ENCODE measurements at places on chromosomes 1 and 21. TPM values are rescaled to one million over a fixed set of nuclear protein-coding genes. Genes with fewer than 3 reads are reported as not detected.

Gene CCDC181
- 1.4 TPM for total RNA-seq

DNA sequence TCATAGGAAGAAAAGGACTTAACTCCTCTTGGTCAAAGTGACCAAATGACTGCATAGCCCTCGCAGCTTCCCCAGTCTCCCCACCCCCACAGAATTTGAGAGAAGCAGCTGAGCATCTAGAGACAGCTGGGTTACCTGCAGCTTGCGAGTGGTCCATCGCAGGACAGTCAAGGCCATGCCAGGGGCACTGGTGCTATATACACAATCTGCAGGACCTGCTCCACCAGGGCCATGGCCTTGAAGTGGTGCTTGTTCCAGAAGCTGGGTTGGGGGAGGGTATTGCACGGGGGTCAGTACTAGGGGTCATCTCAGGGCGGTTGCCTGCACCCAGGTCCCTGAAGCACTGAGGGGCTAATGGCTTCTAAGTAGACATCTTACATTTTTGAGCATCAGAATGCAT, 10.4 kb downstream of the MRTO4 start:
- no peak for DNase-seq

Gene NPR1
- 32.4 TPM for total RNA-seq

DNA sequence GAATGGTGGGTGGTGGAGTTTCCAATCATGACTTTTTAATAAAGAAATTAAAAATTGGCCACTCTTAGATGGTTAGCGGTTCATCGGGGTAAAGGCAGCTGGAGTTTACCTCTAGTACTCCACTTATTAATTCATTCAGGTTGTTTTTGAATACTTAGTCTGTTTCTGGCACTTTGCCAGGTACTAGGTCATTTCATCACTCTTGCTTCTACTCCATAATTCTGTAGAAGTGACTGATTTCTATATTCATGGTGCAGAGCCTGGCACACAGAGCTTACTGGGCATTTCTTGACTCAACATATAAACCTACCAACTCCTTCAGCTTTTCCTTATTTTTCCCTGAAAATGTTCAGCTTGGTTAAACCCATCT, 31.5 kb downstream of the FOXD2 start:
- DNase-seq: no peak

- DNase-seq: no peak
Observed at GRCh38 chr21:23138797-23139196, 2140.6 kb downstream of the NCAM2 start.

Gene DDAH1
- total RNA-seq: 17.1 TPM

Gene GBP6
- total RNA-seq: not detected

Gene TNFRSF14
- 64.5 TPM for total RNA-seq

DNA sequence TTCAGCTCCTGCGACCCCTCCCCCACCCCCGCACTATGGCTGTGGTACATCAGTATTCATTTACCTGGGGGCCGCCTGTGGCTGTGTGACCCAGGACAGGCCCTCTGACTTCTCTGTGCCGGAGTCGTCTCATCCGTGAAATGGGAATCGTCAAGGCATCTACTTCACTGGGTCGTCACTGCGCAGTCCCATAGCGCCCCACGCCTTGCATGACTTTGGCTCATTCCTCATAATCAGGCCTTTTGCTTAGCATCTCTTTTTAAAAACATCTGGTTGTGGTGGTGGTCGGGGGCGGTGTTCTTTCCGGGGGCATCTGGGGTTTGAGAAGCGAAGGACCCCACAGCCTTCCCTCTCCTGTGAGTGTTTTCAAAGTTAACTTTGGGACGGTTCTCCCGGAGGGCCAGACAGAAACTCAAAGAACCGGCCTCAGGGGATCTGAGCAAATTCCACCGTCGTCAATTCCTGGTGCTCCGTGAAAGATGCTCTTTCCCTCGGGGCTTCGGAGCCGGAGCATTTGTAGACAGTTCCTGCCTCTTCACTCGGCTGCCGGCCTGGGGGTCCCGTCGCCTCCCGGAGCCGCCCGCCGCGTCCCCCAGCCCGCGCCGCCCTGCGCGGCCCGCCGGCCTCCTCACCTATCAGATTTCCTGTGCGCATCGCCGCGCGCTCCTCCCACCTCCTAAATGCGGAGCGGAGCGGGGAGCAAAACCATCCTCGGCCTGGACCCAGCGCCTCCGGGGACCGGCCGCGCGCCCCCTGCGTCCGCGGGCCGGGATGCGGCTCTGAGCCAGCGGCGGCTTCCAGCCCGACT, at the start of gene B3GALT5:
TSS of gene B3GALT5 (plus strand) at position 708 of the 808 bp plus-strand sequence. CDS start 47,620 bp downstream, outside the sequence.
- no peak for DNase-seq

Gene MPL
- not detected for total RNA-seq

Gene ACTA1
- not detected for total RNA-seq

Measured in sigmoid colon (tissue), 7 donors.